Muscle of arm (tissue), 14 donors: ENCODE measurements at places on chromosomes 4 and X.

GRCh38 chr4:150890246-150890645, 124.8 kb downstream of the LRBA start:
- no peak for DNase-seq

DNA sequence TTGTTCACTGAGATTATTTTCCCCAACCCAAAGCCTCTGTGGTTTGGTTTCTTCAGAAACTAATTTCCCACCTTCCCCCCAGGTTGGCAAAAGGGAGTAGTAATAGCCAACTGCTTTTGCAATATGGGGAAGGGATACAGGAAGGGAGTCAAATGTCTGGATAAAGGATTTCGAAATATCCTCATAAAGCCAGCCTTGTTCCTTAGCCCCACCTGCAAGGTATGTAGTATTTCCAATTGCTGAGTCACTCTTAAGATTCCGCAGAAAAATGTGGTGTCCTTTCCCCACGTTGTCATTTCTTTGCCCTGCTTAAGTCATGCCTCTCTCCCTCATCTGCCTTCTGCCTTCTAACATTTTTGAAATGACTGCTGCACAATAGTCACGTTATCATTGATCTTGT, 138.8 kb upstream of the DCAF8L1 start:
- no peak for DNase-seq

- peak; percentile 7 for DNase-seq
These were observed 187.7 kb downstream of the RAP1GDS1 start for GRCh38 chr4:98448908-98449307.

DNA sequence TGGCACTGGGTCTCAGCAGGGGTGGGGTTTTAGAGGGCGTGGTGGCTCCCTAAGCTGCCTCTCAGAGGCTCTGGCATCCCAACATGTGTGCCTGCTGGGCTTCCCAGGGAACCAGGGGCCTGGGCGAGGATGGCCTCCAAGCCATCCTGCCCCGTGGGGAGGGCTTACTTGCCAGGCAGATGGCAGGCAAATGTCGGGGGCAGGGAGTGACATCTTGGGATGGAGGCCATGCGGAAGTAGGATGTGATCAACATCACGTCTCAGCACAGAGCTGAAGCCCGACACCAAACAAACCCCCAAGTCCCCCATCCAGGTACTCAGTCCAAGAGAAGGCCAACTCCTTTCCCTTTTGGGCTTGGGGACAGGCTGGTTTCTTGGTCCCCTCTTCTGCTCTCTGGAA, 4.7 kb downstream of the L1CAM start:
- no peak for DNase-seq

- DNase-seq, result no peak
These were observed 241.4 kb upstream of the CLNK start for GRCh38 chr4:10925996-10926395.

- DNase-seq, result no peak
These were observed 72.0 kb upstream of the SMARCAD1 start for GRCh38 chr4:94135701-94136100.

DNA sequence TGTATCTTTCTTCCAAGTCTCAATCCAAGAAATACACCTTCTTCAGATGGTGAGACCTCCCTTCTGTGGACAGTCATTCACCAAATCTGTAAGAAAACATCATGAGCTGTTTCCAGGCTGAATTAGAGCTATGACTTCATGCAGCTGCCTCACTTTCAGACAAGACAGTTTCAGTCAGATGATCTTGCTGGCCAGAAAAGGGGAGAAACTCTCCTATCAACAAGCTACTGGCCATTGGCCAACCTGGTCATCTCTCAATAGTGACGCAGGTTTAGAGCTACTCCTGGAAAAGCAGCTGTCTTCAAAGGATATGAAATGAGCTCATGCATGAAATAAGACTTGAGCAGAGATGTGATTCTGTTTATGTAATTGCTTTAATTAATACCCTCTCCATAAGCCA, 69.6 kb upstream of the NDP start:
- DNase-seq, result no peak

- no peak for DNase-seq
These were observed 2.0 kb downstream of the ATP6AP2 start for GRCh38 chrX:40582811-40583210.

DNA sequence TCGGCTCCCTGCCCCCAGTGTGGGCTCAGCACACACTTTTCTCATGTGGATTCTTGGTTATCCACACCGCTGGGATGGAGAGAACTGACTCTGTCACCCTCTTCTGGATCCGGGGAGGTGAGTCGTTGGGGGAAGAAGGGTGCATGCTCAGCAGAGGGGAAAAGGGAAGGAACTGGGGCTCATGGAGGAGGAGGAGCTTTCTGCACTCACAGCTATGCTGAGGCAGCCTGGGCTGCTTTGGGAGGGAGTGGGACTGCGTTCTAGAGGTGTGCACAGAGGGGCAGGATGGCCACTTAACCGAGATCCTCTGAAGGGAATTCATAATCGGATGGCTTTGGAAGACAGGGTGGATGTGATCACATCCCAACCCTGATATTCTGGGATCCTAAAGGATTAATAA, 51.6 kb downstream of the RTL5 start:
- no peak for DNase-seq

DNA sequence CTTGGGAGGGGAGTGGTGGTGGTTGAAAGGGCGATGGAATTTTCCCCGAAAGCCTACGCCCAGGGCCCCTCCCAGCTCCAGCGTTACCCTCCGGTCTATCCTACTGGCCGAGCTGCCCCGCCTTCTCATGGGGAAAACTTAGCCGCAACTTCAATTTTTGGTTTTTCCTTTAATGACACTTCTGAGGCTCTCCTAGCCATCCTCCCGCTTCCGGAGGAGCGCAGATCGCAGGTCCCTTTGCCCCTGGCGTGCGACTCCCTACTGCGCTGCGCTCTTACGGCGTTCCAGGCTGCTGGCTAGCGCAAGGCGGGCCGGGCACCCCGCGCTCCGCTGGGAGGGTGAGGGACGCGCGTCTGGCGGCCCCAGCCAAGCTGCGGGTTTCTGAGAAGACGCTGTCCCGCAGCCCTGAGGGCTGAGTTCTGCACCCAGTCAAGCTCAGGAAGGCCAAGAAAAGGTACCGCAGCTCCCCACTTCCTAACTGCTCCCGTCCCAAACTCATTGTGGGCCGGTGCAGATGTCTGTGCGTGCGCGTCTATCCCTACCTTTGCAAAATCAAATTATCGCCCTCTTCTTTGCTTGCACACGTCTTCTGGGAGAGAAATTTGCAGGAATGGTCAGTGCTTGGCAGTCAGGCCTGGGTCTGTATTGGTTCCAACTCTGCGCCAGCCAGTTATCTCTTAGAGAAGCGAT, 533 bp downstream of the IL15 start:
- peak; percentile 34 for DNase-seq

DNA sequence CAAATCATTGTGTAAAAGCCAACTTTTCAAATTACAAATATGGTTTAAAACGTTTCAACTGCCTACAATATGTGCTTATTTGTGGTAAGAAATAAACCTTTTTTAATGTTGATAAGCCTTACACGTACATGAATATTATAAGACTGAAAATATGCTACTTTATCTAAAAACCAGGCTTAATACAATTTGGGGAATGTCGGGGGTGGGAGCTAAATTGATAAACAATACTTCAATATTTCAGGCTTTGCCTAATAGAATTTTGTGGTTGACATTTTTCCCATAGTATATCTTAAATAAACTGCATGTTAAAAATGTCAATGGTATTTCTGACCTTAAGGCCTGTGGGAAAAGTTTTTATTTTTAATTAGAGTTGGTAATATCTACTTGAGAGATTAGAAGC, 69.8 kb upstream of the SLIT2 start:
- no peak for DNase-seq

GRCh38 chr4:158877069-158877468, 108.2 kb downstream of the FNIP2 start:
- no peak for DNase-seq

GRCh38 chr4:87045234-87045558, 110.4 kb downstream of the AFF1 start:
- DNase-seq, result no peak

DNA sequence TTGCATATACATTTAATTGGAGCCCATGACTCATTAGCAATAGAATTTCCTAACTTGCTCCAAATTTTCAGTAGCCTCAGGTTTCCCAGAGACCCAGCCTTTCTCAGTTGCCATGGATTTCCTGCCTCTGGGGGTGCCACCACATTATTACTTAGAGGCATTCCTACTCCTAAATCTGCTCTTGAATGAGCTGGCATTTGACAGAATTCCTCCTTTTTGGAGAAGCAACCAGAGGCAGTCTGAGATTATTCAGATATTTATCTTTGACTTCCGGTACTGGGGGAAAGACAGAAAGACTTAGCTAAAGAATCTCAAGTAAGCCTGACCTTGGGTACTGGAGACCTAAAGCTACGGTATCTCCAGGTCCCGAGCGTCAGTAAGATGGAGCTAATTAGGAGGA, 76.3 kb downstream of the DCHS2 start:
- no peak for DNase-seq

DNA sequence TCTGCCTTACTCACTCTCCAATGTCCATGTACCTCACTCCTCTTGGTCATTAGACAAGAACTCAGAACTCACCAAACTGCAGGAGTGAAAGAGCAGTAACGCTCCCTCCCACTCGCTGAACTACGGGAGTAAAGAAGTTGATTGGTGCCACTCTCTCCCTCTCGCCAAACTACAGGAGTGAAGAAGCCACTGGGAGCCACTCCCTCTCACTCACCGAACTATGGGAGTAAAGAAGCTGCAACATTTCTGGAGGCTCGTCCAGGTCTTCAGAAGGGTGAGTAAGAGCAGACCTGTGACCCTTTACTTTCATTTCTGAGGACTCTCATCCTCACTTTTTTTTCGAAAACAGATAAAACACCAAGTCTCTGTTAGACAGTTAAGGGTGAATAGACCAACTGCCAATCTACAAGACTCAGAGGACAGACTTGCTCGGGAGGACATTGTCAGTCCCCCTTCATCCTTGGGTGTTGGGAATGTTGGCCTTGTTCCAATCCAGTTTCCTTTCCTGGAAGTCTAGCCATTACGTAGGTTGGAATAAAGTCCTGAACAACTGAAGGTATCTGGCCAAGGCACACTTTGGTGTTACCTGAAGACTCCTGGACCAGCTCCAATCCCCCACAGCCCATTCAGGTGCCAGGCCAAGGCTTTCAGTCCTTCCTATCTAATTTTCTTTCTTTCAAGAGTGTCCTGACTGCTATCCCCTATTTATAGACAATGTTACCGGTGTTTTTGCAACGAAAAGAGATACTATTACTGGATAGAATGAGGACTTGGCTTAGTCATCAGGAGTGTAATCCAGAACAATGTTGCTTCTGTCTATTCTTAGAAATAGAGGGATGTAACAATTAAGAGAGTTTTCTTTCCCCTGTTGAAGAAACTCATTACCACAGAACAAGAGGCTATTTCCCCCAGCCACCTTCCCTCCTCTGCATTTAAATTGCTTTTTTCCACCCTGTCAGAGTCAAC, 11.0 kb upstream of the COL25A1 start:
- DNase-seq, result no peak

- DNase-seq, result no peak
These were observed 38.1 kb downstream of the TMEM156 start for GRCh38 chr4:38994135-38994534.

DNA sequence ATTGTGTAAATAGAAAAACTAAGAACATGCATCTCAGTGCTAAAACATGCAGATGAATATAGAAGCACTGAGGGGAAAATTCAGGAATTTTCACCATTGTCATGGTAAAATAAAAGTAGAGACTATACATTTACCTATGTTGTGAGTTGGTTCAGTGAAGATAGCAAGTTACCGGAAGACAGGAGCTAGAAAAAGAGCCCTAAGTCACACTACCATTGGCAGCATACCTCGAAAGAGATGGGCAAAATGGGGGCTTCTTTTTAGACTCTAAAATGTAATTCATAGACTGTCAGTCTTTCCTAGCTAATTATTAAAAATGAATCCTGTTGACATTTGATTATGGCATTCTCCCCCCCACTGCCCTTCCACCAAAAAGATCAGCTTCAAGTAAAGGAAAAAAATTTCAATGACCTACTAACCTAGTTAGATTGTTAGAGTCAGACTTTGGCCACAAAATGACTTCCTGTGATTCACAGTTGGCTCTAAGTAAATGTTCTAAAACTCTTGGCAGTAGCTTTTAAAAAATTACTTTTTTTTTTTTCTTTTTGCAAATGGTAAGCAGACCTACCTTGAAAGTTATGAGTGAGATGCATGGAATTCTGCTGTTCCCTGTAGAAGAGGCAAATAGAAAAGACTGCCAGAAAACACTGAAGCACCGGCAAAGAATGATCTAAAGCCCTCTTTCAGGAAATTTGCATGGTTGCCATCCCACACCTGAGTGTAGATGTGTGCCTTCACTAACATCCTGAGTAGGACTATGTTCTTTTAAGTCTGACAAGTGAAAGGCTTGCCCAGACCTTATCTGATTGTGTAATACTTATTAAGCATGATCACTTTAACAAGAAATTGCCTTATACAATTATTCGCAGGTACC, 26.4 kb upstream of the ARSJ start:
- DNase-seq, result peak; percentile 56

DNA sequence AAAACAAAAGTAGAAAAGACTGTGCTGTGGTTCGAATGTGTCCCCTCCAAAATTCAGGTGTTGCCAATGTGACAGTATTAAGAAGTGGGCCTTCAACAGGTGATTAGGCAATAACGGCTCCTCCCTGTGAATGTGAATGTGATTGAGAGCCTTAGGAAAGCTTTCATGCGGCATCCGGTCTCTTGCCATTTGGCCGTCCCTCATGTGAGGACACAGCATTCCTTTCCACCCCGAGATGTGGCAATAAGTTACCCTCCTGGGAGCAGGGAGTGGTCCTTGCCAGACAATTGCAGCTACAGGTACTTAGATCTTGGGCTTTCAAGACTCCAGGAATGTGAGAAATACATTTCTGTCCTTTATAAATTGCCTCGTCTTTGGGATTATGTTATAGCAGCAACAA, 129.3 kb downstream of the CPEB2 start:
- DNase-seq, result no peak

DNA sequence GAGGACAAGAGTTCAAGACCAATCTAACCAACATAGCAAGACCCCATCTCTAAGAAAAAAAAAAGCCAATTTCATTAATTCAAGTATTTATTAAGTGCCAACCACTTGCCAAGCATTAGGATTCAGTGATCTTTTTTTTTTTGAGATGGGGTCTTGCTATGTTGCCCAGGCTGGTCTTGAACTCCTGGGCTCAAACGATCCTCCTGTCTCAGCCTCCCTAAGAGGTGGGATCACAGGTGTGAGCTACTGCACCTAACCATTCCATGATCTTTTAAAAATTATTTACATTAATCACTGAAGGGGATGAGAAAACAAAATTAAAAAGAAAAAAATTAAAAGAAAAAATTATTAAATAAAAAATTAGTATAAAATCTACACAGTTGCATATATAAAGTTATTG, 24.4 kb downstream of the HELQ start:
- no peak for DNase-seq
